ENCODE measurements at places on chromosomes 12 and 14.

DNA sequence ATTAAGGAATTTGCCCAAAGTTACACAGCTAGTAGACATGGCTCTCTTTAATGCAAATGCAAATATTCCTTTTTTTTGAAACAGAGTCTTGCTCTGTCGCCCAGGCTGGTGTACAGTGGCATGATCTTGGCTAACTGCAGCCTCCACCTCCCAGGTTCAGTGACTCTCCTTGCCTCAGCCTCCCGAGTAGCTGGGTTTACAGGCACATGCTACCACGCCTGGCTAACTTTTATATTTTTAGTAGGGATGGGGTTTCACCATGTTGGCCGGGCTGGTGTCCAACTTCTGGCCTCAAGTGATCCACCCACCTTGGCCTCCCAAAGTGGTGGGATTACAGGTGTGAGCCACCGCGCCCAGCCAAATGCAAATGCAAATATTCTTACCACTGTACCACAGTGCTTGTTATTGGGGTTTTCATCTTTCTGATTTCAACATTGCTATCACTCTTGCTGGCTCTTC lies 24.5 kb upstream of the HIGD1C start:
- no peak for DNase-seq

DNA sequence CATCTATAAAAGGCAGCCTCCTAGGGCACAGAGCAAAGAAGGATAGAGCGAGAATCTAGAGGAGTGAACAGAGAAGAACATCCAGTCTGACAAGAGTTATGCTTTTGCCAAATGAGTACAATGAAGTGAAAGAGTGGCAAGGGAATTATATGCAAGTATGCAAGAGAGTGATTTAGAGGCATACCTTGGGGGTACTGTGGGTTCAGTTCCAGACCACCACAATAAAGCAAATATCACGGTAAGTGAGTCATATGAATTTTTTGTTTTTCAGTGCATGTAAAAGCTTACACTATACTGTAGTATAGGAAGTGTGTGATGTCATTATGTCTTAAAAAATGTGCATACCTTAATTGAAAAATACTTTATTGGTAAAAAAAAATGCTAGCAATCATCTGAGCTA lies 101.4 kb downstream of the SLC38A1 start:
- no peak for DNase-seq

- no peak for DNase-seq
Measured at GRCh38 chr14:70642303-70643235, 853 bp downstream of the TTC9 start.

- DNase-seq = peak; percentile 97
Measured at GRCh38 chr14:21103710-21104447, 3.0 kb downstream of the TMEM253 start.
